ENCODE measurements at places on chromosomes 11 and 22.

- DNase-seq = no peak
Observed at GRCh38 chr22:42138122-42138770, 7.6 kb upstream of the CYP2D6 start.

- DNase-seq = no peak
Observed at GRCh38 chr22:45554040-45554406, 51.3 kb downstream of the FBLN1 start.

DNA sequence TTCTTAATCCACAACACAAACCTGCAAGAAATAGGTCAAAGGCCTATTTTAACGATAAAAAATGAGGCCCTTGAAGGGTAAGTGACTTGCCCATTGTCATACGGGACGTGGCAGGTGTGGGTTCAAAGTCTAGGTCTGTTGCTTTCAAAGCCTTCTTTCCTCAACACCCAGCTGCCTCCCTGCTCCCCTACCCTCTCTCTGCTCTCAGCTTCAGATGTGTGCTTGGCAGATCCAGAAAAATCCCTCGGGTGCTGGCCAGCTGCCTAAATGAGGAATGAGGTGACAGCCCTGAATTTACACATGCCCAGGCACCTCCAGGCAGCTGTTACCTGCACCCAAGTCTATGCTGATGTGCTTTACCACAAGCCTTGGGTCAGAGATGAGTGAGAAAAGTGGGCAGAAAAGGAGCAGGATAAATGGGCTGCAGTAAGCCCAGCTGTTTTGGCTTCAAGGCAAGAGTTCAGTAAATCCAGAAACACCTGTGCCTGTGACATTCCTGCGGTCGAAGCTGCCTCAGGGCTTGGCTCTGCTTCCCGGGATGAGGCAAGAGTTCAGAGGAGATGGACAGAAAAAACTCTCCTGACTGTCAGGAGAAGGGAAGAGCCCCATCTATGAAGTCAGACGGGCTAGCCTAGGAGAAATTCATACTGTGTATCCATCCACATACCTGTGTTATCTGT is 49.9 kb upstream of the LDLRAD3 start:
- DNase-seq = peak; percentile 35

DNA sequence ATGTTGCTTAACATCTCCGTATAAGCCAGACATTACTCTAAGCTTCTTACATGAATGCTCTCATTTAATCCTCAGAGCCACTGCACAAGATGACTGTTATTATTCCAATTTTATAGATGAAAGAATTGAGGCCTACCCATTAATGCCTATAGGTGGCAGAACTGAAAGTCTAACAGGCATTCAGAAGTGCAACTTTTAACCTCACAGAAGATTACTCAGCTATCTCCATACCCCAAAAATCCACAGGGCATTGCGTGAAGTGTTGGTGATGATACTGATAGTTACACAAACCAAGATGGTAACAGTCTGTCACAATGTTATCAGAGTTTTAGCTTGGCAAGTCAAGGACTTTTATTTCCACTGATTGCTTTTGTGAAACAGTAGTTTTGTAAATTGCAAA is 130.5 kb downstream of the ARHGAP42 start:
- DNase-seq = no peak

All from IMR-90 (cell line).